ENCODE measurements at places on chromosomes 5 and 9.

GRCh38 chr9:35904338-35904737, 1.7 kb upstream of the HRCT1 start:
- DNase-seq: no peak

DNA sequence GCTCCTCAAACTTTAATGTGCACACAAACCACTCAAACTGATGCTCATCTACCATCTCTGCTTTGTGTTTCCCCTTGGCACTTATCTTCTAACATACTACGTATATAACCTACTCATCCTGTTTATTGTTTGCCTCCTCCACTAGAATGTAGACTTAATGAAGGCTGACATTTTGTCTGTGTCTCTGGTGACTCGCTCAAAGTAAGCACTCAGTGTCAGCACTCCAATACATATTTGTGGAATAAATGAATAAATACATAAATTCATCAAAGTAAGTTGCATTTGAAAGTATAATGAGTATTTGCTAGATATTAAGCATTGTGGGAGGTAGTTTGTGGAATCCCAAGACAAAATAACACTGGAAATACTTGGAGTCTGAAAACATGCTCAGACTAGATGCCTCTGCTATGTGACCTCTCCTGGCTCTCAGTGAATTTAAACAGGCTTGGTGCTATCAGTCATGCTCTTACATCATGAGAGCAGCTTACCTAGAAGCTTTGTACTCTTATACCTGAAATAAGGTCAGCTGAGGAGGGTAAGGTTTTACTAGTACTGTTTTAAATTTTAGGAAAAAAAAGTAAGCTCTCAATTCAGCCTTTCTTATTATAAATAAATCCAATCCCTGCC, 37.0 kb upstream of the RANBP6 start:
- no peak for DNase-seq

- no peak for DNase-seq
These were observed 217.0 kb downstream of the PCSK5 start for GRCh38 chr9:76107482-76107881.

DNA sequence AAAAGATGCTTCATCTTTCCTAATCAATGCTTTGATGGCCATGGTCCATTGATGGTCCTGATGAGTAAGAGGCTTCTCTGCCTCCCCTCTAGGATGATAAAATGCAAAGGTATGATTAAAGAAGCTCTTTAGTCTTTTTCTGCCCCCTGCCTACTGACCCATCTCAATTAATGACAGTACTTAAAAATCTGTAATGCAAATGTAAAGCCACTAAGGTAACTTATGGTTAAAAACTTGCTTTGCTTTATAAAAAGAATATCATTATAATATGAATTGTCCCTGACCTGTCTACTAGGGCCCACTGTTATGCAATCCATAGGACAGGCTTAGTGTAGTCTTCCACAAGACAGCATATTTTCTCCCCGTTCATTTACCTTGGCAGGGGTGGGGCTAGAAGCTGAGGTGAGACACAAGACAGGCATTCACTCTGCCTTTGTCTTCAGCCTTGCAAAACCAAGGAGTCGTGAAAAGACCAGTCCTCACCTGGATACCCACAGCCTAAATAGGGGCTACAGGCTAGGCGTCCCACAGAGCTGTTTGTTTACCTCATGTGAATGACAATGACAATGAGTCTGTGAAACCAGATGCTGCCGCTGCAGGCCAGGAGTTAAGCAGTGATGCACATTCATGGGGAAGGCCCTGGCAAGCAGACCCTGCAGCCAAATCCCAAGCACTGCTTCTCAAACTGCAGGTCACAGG, 60.4 kb downstream of the BNC2 start:
- DNase-seq: no peak

GRCh38 chr5:62283005-62283404, 23.0 kb upstream of the KIF2A start:
- no peak for DNase-seq

DNA sequence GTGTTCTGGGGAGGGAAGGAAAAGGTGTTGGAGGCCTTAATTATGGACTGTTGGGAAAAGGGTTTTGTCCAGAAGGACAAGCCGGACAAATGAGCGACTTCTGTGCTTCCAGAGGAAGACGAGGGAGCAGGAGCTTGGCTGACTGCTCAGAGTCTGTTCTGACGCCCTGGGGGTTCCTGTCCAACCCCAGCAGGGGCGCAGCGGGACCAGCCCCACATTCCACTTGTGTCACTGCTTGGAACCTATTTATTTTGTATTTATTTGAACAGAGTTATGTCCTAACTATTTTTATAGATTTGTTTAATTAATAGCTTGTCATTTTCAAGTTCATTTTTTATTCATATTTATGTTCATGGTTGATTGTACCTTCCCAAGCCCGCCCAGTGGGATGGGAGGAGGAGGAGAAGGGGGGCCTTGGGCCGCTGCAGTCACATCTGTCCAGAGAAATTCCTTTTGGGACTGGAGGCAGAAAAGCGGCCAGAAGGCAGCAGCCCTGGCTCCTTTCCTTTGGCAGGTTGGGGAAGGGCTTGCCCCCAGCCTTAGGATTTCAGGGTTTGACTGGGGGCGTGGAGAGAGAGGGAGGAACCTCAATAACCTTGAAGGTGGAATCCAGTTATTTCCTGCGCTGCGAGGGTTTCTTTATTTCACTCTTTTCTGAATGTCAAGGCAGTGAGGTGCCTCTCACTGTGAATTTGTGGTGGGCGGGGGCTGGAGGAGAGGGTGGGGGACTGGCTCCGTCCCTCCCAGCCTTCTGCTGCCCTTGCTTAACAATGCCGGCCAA, 19.1 kb downstream of the PTGES2 start:
- DNase-seq: no peak

DNA sequence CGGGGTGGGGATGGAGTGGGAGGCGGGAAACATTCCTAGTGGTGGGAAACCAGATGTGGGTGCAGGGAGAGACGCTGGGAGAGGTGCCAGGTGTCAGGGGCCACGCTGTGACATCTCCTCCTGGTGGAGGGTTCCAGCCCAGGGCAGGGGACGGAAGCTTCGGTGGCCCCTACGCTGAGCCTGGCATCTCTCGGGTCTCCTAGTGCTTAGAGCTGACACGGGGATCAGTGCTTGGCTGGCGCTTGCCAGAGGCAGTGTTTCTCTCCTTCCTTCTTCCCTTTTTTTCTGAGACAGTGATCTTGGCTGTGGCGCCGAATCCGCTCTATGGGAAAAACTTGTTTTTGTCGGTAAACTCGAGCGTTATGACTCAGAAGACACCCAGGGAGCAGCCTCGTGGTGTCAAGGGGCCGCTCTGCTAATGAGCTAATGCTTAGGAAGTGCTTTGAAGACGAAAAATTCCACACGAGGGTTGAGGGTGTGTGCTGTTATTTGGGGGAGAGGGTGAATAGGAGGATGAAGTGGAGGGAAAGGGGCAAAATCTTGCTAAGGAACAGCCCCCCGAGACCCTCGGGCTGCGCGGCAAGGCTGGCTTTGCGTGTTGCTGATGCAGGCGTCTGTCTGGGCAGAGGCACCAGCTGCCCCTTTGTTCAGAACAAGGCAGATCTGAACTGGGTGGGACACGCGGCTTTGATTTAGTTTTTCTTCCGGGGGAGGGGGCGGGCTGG, 20.4 kb upstream of the IER5L start:
- no peak for DNase-seq

DNA sequence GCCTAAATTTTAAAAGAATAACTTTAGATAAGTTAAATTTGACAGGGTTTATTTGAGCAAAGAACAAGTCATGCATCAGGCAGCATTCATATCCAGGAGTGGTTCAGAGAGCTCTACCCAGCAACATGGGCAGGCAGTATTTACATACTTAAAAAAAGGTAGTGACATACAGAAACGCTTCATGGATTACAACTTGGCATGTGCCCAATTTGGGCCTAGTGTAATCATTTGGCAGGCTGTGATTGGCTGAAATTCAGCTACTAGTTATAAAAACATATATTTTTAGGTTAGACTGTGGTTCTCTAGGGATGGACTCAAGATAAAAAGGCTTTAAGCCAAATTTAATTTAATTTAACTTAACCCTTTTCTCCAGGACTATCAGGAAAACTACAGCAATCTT, 374.0 kb upstream of the ADAMTS16 start:
- DNase-seq: no peak

GRCh38 chr9:304519-305185, 90.0 kb downstream of the DOCK8 start:
- DNase-seq: no peak

- DNase-seq: no peak
These were observed 18.8 kb downstream of the COL5A1 start for GRCh38 chr9:134660407-134660806.

DNA sequence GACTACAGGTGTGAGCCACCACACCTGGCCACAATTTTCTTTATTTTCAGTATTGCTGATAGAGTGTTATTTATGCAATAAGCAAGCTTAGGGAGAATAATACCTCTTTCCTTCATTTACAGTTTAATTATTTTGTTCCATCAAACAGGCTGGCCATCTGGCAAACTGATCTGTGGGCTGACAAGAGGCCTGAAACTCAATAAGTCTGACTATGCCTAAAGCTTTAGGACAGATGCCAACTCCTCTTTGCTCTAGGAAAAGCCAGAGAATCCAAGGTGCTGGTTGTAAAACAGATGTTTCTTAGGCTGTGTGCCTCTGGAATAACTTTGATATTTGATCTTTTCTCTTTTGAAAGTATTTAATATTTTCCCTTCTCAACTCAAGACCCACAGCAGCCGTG, 98.4 kb downstream of the TARS1 start:
- DNase-seq: no peak

GRCh38 chr9:124499216-124499615, 8.0 kb downstream of the NR5A1 start:
- no peak for DNase-seq

GRCh38 chr9:126292736-126293521, 33.7 kb upstream of the MVB12B start:
- no peak for DNase-seq

GRCh38 chr9:90953200-90953599, 151.6 kb downstream of the SYK start:
- DNase-seq: no peak

Measured in activated T-cell treated with anti-CD3 and anti-CD28 coated beads for 24 hours (primary cell).